IMR-90 (cell line): ENCODE measurements at places on chromosomes 2 and 18.
A peak's percentile ranks its signal among the peaks of the same experiment; 100 is the strongest.

DNA sequence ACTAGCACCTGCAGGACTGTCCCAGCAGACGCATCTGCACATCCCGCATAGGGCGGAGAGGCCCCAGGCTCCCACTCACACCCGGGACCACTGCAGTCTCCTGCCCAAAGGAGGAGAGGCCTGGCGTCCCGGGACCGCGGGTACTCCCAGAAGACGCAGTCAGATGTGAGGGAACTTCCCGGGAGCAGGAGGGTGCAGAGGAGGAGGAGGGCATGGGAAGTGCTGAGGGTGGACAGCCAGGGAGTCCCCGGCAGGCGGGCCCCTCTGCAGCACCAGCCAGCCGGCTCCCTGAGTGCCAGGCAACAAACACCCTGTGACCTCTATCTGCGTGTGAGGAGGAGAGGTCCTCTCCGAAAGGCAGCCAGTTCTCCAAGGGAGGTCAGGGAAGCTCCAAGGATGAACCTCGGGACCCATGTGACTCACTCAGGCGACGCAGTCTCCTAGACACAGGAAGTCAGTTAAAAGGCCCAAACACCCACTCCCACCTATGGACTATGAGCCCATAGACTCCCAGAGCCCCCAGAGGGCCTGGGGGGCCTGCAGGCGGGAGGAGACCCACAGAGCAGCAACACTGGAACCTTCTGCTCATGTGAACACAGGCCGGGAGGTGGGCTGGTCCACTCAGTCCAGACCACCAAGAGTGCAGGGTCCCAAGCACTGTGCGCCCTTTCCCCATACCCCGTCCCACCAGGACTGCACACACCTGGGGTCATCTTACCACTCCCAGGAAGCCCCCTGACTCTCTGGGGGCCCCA is 4.2 kb downstream of the PXDN start:
- peak; percentile 58 for DNase-seq

DNA sequence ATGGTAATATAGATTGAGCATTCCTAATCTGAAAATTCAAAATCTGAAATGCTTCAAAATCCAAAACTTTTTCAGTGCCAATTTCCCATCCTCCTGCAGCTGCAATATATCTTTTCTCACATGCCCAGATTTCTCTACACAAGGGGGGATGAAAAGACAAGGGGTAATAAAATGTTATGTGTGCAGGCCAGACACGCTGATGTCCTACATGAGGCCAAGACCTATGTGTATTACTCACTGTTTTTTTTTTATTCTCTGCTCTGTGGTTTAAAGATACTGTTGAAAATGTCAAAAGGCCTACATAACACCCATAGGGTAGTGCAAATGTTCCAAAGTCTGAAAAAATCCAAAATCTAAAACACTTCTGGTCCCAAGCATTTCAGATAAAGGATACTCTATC is 41.2 kb upstream of the CWC22 start:
- DNase-seq, result no peak

- DNase-seq, result no peak
These were observed 169.4 kb downstream of the NBAS start for GRCh38 chr2:15391751-15392150.

GRCh38 chr2:239157771-239158170 is 243.0 kb downstream of the HDAC4 start:
- DNase-seq, result peak; percentile 4
